Umbilical cord (tissue), 2 donors: ENCODE measurements at places on chromosomes 4 and X. TPM values are rescaled to one million over a fixed set of nuclear protein-coding genes. Genes with fewer than 3 reads are reported as not detected.

CT83 gene
- total RNA-seq: not detected

GRCh38 chr4:14293582-14293981 is 666.1 kb upstream of the BOD1L1 start:
- DNase-seq: no peak

GRCh38 chrX:101462892-101463291 is 22.4 kb upstream of the ARMCX4 start:
- no peak for DNase-seq

- no peak for DNase-seq
Observed at GRCh38 chr4:3069661-3070199, 4.6 kb downstream of the HTT-AS start.

GRCh38 chr4:105060628-105061027 is 86.0 kb upstream of the TET2 start:
- peak; percentile 19 for DNase-seq

- no peak for DNase-seq
Observed at GRCh38 chr4:125481334-125482045, 166.7 kb downstream of the FAT4 start.
